ENCODE measurements at places on chromosomes 6 and 20.

DNA sequence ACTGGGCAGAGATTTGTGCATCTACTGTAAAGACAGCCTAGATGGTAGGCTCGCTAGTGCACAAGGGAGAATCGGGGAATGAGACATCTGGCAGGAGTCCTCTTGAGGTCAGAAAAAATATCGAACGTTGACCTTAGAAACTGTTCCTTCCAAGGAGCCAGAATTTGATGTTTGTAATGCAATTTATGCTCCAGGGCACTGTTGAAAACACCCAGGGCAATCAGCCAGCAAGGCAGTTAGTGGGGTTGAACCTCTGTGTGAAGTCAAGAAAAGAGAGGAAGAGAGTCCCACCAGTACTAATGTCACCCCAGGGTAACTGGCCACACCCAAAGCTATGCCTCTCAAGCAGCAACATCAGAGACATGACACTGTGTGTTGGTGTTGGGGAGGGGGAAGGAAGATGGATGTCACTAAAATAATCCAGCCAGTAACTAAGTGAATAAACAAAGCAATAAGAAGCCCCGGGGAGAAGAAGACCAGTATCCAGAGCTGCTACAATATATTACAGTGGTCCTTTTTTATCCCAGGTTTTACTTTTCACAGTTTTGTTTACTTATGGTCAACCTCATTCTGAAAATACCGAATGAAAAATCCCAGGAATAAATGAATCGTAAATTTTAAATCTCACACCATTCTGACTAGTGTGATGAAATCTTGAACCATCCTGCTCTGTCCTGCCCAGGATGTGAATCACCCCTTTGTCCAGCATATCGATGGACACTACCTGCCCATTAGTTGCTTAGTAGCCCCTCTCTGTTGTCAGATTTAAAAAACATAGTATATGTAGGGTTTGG is 32.9 kb upstream of the PDE10A start:
- no peak for DNase-seq
- no peak overlapping the region for H3K4me3 ChIP-seq
- H3K27ac ChIP-seq, result no peak overlapping the region
- no peaks in the 10 kb centered on the region for H3K4me1 ChIP-seq

- peaks cover 67% of the 10 kb centered on the region for H3K4me1 ChIP-seq
- peak overlapping the region; percentile 93 for H3K4me3 ChIP-seq
- H3K27me3 ChIP-seq, result no peaks in the 10 kb centered on the region
- DNase-seq, result no peak
- peak overlapping the region; percentile 93 for H3K27ac ChIP-seq
- H3K36me3 ChIP-seq, result peaks cover 6% of the 10 kb centered on the region
Measured at GRCh38 chr6:16762268-16762549, 949 bp upstream of the ATXN1 start.

GRCh38 chr6:105740946-105741645 is 338.2 kb upstream of the PREP start:
- no peaks in the 10 kb centered on the region for H3K36me3 ChIP-seq
- no peak overlapping the region for H3K4me3 ChIP-seq
- H3K27me3 ChIP-seq, result peaks cover 6% of the 10 kb centered on the region

- DNase-seq, result peak; percentile 62
- H3K4me3 ChIP-seq, result peak overlapping the region; percentile 58
- H3K27me3 ChIP-seq, result no peaks in the 10 kb centered on the region
- H3K4me1 ChIP-seq, result peaks cover 13% of the 10 kb centered on the region
Measured at GRCh38 chr6:2952557-2953095, 18.7 kb downstream of the SERPINB6 start.

DNA sequence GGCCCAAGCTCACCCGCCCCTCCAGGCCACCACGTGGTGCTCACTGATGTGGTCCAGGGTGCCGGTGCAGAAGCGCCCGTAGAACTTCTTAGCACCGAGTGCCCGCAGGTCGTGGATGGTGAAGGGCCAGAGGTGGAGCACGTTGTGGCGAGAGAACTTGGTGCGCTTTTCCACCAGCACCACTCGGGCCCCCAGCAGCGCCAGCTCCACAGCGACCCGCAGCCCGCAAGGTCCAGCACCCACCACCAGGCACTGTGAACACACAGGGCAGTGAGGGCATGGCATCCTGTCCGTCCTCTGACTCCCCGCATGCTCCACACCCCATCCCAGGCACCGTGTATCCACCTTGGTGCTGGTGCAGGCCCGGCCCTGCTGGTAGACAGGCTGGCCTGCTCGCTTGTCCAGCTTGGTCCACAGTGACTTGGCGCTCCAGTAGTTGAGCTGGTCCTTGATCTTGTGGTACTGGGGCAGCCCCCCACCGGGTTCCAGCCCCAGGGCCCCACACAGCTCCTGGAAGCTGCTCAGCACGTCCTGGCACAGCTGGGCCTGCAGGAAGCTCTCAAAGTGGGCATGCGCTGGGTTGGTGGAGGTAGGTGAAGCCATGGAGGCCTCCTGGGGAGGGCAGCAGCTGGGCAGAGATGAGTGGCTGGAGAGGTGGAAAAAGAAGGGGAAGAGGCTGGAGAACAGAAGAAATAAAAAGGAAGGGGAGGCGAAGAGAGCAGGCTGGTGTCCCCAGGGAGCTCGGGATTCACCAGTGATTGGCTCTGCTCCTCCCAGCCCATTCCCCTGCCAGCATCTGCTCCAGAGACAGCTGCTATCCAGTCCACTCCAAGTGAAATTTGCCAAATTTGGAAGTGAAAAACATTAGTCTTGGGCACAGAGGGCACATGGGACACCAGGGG is 1.7 kb downstream of the MICAL1 start:
- H3K4me3 ChIP-seq, result peak overlapping the region; percentile 97
- DNase-seq, result no peak
- H3K27me3 ChIP-seq, result no peaks in the 10 kb centered on the region
- peaks cover 18% of the 10 kb centered on the region for H3K36me3 ChIP-seq
- peaks cover 66% of the 10 kb centered on the region for H3K4me1 ChIP-seq

DNA sequence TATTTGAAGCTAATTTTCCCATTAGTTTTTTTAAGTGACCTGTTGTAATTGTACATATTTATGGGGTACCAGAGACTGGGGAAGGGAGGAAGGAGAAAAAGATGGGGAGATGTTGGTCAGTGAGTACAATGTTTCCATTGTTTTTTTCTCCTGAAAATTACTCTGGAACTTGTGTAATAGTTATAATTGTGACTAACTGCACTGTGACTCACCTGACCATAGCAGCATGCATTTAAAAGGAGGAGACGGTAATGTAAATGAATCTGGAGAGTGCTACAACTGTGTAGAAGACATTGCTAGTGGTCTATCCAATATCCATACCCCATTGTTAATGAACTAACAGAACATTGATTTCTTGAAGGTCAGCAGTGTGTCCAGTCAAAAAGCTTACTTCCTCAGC is 133.4 kb downstream of the RFPL4B start:
- H3K36me3 ChIP-seq, result no peaks in the 10 kb centered on the region
- H3K4me1 ChIP-seq, result peaks cover 3% of the 10 kb centered on the region
- no peak overlapping the region for H3K27ac ChIP-seq
- no peak overlapping the region for H3K4me3 ChIP-seq
- H3K27me3 ChIP-seq, result no peaks in the 10 kb centered on the region
- DNase-seq, result no peak

DNA sequence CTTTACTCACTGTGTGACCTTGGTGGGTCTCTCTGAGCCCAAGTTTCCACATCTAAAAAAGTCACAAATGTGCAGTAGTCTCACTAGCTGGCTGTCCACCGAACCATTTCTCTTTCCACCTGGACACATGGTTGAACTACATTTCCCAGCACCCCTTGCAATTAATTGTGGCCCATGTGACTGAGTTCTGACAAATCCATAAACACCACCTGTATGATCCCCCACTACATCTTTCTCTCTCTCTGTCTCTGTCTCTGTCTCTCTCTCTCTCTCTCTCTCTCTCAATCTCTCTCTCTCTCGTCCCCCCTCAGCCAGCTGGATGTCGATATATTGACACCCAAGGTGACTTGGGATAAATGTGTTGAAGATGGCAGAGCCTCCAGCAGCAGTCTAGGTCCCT is 42.8 kb downstream of the SNHG17 start:
- no peaks in the 10 kb centered on the region for H3K27me3 ChIP-seq
- DNase-seq, result no peak
- no peaks in the 10 kb centered on the region for H3K4me1 ChIP-seq
- H3K4me3 ChIP-seq, result no peak overlapping the region
- no peak overlapping the region for H3K27ac ChIP-seq

DNA sequence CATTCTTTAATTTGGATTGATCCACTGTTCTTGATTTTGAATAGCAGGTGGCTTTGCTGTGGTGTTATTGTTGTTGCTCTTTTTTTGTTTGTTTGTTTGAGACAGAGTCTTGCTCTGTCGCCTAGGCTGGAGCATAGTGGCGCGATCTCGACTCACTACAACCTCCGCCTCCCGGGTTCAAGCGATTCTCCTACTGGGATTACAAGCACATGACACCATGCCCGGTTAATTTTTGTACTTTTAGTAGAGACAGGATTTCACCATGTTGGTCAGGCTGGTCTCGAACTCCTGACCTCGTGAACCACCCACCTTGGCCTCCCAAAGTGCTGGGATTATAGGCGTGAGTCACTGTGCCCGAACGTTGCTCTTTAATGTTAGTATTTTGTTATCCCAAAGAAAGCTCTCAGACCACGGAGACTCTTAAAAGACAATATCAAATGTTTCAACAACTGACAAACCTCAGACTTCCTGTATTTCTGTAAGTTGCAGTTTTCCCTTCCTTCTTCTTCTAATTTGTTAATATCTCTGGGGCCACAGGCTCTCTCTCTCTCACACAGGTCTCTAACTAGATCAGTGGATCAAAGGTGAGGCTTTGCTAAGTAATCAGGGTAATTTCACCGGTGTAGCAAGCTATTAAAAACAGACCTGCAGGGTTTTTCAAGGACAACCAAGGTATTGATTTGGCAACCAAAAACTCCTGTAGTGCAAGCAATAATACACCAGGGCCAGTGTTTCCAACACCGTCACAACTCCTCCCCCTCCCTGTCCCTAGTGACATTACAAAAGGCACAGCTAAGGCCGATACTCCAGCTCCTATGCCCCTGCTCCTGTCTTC is 48.8 kb upstream of the ZNF217 start:
- H3K27ac ChIP-seq, result peak overlapping the region; percentile 95
- H3K4me3 ChIP-seq, result peak overlapping the region; percentile 68
- no peaks in the 10 kb centered on the region for H3K36me3 ChIP-seq
- H3K27me3 ChIP-seq, result no peaks in the 10 kb centered on the region
- peak; percentile 57 for DNase-seq

DNA sequence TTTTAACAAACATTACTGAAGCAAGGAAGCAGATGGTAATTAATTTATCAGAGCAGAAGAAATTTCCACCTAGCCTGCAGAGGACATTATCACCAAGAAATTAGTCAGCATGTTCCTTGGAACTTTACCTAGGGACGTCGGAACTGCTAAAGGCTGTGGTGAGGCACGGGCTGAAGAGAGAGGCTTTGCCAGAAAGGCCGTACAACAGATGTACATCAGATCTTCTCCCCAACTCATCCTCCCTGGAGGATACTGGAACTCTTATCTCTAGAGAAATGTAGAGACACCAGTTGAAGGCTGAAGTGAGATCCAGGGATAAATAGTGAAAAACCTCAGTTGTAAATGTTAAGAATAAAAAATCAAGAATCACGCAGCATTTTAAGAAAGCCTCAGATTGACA is 257.1 kb downstream of the SAMD5 start:
- no peaks in the 10 kb centered on the region for H3K36me3 ChIP-seq
- no peak for DNase-seq
- no peak overlapping the region for H3K4me3 ChIP-seq
- H3K4me1 ChIP-seq, result no peaks in the 10 kb centered on the region
- H3K27ac ChIP-seq, result no peak overlapping the region
- H3K27me3 ChIP-seq, result no peaks in the 10 kb centered on the region

DNA sequence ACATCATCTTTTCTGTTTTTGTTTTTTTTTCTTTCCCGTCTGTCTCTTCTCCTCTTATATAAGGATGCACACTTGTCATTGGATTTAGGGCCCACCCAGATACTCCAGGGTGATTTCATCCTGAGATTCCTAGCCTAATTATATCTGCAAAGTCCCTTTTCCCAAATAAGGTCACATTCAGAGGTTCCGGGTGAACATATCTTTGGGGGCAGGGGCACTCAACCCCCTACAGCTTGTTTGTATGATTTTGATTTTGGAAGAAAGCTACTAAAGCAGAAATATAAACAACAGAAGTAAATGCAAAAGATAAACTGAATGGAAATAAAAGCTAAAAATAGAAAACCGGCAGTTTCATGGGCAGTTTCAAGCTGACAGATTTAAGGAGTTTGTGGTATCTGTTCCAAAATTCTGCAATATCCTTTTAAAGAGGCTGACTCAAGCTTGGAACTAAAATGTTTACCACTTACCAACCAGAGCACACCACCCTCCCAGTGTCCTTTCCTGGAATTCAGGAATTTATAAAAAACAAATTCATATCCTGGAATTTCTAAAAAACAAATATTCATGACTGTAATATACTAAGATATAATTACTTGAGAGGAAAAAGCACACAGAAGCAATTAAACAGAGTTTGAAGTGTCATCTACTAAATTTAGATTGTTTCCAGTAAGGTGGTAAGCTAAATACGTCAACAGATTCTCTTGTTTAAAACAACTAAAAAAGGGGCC is 100.0 kb upstream of the CARMIL1 start:
- H3K27me3 ChIP-seq, result peaks cover 5% of the 10 kb centered on the region
- peak overlapping the region; percentile 1 for H3K27ac ChIP-seq
- H3K4me1 ChIP-seq, result peaks cover 30% of the 10 kb centered on the region
- no peaks in the 10 kb centered on the region for H3K36me3 ChIP-seq
- DNase-seq, result no peak
- H3K4me3 ChIP-seq, result no peak overlapping the region

GRCh38 chr6:123215211-123215610 is 219.2 kb downstream of the CLVS2 start:
- H3K36me3 ChIP-seq, result no peaks in the 10 kb centered on the region
- no peak overlapping the region for H3K4me3 ChIP-seq
- H3K27ac ChIP-seq, result no peak overlapping the region
- no peak for DNase-seq
- H3K4me1 ChIP-seq, result no peaks in the 10 kb centered on the region

- H3K4me1 ChIP-seq, result peaks cover 30% of the 10 kb centered on the region
- H3K4me3 ChIP-seq, result no peak overlapping the region
- no peak for DNase-seq
- no peak overlapping the region for H3K27ac ChIP-seq
- no peaks in the 10 kb centered on the region for H3K27me3 ChIP-seq
Measured at GRCh38 chr6:107620732-107621131, 130.8 kb downstream of the SOBP start.

- H3K27ac ChIP-seq, result no peak overlapping the region
- peaks cover 15% of the 10 kb centered on the region for H3K4me1 ChIP-seq
- peaks cover 30% of the 10 kb centered on the region for H3K27me3 ChIP-seq
- no peak overlapping the region for H3K4me3 ChIP-seq
- no peaks in the 10 kb centered on the region for H3K36me3 ChIP-seq
Measured at GRCh38 chr6:33851959-33852358, 48.2 kb upstream of the MLN start.

Measured in activated naive CD8-positive, alpha-beta T cell treated with anti-CD3 and anti-CD28 coated beads, Interleukin-2, amount 50 U/mL, for 24 hours (primary cell).